ENCODE measurements at places on chromosomes 16 and 17.

DNA sequence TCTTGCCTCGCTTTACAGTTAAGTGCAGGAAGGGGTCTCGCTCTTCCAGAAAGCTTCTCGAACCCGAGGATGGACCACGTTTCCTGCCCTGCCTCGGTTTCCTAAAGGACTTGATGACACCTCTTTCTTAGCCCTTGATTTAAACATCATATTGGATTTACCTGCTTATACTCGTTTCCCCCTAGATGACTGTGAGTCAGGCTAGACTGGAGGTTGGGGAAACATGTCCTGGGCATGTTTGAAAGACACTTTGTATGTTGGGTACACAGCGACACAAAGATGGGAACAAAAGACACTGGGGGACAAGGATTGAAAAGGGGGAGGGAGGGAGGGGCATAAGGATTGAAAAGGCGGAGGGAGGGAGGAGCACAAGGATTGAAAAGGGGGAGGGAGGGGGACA, 30.0 kb downstream of the SDK2 start:
- DNase-seq: peak; percentile 64

DNA sequence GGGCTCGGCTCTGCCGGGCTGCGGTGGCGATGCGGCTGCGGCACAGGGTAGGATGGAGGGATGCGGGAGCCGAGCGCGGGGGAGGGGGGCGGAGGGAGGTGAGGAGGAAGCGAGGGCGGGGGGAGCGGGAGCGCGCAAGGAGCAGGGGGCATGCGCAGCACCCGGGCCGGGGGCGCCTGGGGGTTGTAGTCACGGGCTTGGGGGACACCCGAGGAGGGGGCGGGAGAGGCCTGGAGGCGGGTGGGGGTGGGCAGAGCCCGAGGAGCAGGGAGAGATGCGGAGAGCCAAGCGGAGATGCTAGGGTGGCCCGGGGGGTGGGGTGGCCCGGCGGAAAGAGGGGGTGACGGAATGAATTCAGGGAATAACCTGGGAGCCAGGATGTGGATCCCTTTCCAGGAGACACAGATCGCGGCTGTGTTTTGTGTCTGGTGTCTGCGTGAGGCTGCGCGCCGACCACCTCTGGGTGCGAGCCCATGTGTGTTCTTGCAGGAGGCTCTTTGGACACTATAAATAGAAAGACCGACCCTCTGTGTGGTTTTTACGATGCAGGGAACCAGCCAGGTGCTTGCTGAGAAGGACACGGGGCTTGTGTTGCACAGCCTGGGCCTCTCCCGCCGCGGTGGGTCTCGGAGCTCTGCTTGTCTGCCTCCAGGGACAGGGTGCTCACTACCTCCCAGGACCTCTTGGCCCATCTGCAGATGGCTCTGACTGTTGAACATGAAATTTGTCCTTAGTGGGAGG, at the start of gene STX1B:
TSS of gene STX1B (minus strand) at position 54 of the 741 bp plus-strand sequence. CDS start 242 bp downstream, outside the sequence.
- peak; percentile 59 for DNase-seq

DNA sequence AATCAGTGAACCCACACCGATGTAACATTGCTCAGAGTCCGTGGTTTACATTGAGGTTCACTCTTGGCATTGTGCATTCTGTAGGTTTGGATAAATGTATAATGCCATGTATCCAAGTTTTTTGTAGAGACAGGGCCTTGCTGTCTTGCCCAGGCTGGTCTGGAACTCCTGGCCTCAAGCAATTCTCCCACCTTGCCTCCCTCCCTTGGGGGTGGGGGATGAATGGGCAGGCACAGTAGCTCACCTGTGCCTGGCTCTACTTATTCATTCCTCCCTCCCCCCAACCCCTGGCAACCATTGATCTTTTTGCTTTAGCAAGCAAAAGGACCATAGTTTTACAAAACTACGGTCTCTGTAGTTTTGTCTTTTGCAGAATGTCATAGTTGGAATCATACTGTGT, 181.4 kb downstream of the SPECC1 start:
- no peak for DNase-seq

DNA sequence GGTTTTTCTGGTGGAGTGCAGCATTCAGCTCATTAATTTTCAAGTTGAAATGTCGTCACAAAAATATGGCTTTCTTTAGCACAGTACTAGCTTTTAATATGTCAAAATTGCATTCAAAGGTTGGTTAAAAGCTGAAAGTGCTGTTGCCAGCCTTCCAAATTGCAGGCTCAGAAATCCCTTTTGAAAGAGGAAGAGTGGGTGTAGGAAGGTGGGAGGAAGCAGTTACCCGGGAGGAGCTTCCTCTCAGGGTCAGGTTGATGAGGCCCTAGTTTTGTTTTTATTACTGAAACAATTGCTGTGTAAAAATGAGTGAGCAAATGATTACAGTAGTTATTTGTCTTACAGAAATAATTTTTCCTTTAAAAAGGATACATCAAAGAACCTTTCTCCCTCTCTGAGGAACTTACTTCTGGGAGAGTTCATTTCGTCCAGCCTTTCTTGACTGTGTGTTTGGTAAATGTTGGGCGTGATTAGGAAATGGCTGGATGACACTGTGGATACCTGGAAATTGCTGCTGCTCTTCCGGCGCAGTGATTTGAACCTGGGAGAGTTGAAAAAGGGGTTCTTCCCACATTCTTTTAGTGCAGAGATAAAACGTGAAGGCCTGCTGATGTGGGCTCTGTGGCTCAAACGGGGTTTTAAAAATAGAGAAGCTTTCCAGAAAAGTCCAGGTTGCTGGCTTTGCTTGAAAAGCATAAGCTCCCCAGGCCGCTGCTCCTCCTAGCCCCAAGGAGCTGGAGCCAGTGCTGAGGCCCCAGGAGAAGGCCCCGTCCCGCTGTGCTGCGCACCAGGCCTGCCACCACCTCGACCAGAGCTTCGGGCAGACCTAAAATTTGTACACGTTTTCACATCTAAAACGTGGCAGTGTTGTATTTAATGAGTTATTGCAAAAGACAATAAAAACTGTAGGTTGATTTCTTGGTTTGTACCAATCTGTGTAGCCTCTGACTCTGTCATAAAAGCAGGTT, 41.7 kb downstream of the SEC14L1 start:
- no peak for DNase-seq

- no peak for DNase-seq
Measured at GRCh38 chr17:61203671-61204131, 195.9 kb upstream of the TBX2 start.

DNA sequence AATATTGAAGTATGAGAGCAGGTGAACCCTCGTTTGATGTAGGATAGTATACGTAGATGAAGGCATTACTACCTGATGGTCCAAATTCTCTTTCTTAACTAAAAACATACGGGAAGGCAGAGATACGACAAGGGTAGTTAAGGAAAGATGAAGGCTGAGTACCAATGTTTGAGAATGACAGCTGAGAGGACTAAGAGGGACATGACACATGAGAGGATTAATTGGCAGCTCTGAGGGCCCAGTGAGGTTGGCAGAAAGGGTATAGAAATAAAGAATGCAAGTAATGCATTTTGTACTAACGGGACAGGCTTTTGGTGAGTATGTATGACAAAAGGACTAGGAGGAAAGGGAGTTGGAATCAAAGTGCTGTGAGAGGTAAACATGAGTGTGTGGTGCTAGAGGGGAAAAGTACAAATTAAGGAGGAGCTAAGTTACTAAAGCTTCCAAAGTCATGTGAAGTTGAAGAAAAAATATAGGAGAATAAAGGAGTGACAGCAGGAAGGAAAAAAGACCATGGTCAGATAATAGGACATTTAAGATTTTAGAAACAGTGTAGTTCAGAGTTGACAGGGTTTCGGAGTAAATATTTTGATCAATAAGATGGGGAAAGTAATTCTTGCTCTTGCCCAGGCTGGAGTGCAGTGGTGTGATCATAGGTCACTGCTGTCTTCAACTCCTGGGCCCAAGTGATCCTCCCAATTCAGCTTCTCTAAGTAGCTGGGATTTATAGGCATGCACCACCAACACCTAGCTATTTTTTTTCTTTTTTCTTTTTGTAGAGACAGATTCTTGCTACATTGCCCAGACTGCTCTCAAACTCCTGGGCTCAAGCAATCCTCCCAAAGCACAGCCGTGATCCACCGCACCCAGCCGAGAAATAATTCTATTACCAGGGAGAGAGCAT, 43.1 kb upstream of the ITGA2B start:
- no peak for DNase-seq

GRCh38 chr16:24499193-24499814, 40.1 kb upstream of the RBBP6 start:
- peak; percentile 57 for DNase-seq

DNA sequence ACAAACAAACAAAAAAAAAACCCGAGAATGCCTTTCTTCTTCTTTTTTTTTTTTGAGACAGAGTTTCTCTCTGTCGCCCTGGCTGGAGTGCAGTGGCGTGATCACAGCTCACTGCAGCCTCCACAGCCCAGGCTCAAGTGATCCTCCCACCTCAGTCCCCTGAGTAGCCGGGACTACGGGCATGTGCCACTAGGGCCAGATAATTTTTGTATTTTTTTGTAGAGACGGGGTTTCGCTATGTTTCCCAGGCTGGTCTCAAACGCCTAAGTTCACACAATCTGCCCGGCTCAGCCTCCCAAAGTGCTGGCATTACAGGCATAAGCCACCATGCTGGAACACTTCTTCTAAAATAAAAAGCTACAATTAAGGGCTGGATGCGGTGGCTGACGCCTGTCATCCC, 17.0 kb upstream of the WDR45B start:
- DNase-seq: no peak

- DNase-seq: no peak
Measured at GRCh38 chr17:17883801-17884200, 47.0 kb upstream of the SREBF1 start.

- no peak for DNase-seq
Measured at GRCh38 chr16:12543700-12544476, 259.8 kb downstream of the CPPED1 start.

GRCh38 chr16:17359788-17360390, 110.9 kb downstream of the XYLT1 start:
- DNase-seq: no peak

GRCh38 chr17:17723354-17724261, 42.4 kb downstream of the RAI1 start:
- no peak for DNase-seq

DNA sequence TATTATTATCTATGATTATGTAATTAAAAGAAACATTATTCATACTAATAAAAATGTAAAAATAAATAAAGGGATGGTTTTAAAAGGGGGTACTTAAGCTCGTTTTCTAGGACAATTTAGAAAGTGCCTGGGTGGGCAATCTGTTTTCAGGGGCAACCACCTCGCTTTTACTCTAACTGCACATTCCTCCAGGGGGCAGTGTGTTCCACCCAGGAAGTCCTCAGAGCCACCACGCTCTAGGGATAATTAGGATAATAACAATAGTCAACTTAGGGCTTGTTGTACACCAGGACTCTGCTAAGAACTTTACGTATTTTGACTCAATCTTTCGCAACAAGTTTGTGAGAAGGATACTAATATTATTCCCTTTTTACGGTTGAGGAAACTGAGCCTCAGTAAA, 396.7 kb upstream of the MAF start:
- no peak for DNase-seq

GRCh38 chr16:9429646-9430330, 338.3 kb downstream of the HAPSTR1 start:
- no peak for DNase-seq

- DNase-seq: no peak
Measured at GRCh38 chr16:65066651-65067050, 55.2 kb downstream of the CDH11 start.

DNA sequence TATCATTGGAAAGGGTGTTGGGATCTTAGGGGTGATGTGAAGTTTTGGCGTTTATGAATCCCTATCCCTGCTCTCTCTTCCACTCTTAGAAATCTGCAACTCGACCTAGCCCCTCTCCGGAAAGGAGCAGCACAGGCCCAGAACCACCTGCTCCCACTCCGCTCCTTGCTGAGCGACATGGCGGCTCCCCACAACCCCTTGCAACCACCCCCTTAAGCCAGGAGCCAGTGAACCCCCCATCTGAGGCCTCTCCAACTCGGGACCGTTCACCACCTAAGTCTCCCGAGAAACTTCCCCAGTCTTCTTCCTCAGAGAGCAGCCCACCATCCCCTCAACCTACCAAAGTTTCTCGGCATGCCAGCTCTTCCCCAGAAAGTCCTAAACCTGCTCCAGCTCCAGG, 9.0 kb downstream of the SRRM2 start:
- no peak for DNase-seq

DNA sequence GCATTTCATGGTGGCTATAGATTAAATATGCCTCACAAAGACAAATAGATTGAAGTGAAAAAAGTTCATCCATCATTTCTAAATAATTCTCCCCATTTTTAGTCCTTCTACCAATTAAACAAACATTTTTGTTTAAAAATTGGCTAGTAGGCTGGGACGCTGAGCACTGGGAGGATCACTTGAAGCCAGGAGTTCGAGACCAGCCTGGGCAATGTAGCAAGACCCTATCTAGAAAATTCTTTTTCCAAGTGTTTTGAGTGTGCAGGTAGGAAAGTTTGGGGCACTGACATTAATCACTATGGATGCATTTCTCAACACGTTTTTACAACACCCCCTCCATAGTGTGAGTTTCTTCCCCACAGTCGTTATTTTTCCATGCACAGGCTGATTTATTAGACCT, 56.7 kb downstream of the MRC2 start:
- no peak for DNase-seq

DNA sequence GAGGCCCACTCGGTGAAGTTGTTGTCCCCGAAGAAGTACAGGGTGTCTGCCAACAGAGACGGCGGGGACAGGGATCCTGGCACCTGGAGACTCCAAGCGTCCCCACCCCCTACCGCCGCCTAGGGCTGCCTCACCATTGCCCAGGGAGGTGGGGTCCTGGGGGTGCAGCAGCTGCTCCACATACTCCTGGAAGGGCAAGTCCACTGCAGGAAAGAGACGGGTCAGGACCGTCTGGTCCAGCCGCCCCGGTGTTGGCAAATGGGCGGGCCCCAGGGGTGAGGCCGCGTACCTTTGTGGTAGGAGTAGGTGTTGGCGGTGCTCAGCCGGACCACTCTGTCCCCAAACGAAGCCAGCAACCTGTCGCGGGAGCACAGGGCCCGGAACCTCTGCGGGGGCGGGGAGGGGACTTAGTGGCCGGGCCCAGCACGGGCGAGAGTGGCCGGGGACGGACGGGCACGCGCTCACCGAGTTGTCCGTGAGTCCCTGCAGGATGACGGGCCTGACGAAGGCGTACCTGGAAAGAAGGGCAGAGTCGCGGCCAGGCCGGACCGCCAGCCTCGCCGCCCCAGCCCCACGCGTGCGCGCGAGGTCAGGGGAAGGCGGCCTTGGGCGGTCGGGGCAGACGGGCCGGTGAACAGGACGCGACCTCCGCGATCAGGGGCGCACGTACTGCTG, 601 bp downstream of the JMJD8 start:
- DNase-seq: no peak

DNA sequence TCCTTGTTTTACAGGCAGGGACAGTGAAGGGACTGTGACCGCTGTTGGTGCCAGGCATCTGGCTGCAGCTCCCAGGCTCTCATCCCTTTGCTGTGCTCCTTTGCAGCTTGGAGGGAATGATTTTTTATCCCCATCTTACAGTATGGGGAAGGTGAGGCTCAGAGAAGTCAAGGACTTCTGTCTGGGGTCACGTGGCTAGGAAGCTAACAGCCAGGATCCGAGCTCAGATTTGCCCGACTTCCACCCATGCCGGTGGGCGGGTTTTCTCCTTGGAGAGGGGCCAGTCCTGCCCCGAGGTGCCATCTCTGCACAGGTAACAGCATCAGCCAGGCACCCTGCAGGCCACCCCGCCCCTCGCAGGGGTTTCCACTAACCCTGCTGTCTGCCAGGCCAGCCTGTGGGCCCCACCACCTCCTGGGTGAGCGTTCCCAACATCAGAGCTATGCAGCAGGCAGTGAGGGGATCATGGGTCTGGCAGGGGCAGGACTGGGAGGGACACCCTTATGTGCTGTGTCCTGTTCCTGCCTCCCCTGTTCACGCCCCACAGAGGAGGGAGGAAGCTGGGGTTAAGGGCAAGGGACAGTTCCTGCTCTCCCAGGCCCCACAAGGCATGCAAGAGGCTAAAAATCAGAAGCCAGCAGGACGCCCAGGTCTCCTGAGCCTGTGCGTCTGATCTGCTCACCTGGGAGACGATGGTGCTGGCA, 25.4 kb downstream of the JPH3 start:
- DNase-seq: no peak
